Neural cell (in vitro differentiated cells): ENCODE measurements at places on chromosomes 1 and 21. TPM values are rescaled to one million over a fixed set of nuclear protein-coding genes. Genes with fewer than 3 reads are reported as not detected.

The CD1B gene
- polyA plus RNA-seq, result not detected in 2 replicates

The ILF2 gene
- polyA plus RNA-seq, result 383 and 410 TPM in 2 replicates

The C1orf185 gene
- not detected in 2 replicates for polyA plus RNA-seq

The NDUFS5 gene
- 848 and 1,398 TPM in 2 replicates for polyA plus RNA-seq

The ABCD3 gene
- polyA plus RNA-seq, result 33.6 and 46.4 TPM in 2 replicates

The PGLYRP3 gene
- polyA plus RNA-seq, result not detected in 2 replicates

The ATP6V1G3 gene
- not detected in 2 replicates for polyA plus RNA-seq

The SLC44A5 gene
- polyA plus RNA-seq, result 44.5 and 53.0 TPM in 2 replicates

The UBL4B gene
- not detected in 2 replicates for polyA plus RNA-seq

The GBP4 gene
- polyA plus RNA-seq, result not detected in 2 replicates

The SLFNL1 gene
- 0.26 and 1.8 TPM in 2 replicates for polyA plus RNA-seq

The ATP5IF1 gene
- 429 and 448 TPM in 2 replicates for polyA plus RNA-seq

The SEC16B gene
- polyA plus RNA-seq, result 0.78 and 2.1 TPM in 2 replicates

The GPR52 gene
- polyA plus RNA-seq, result not detected in 2 replicates

The SOX13 gene
- 1.7 TPM in 2 replicates for polyA plus RNA-seq

The SNAP47 gene
- polyA plus RNA-seq, result 56.0 and 60.4 TPM in 2 replicates

The FMO5 gene
- polyA plus RNA-seq, result not detected in 2 replicates

The CLIC6 gene
- polyA plus RNA-seq, result 0.16 and 0.32 TPM in 2 replicates

The RGS13 gene
- not detected in 2 replicates for polyA plus RNA-seq

The PTPN14 gene
- 0.07 and 0.20 TPM in 2 replicates for polyA plus RNA-seq
